Hematopoietic multipotent progenitor cell (in vitro differentiated cells): ENCODE measurements at places on chromosomes 5 and 9. TPM values are rescaled to one million over a fixed set of nuclear protein-coding genes. Genes with fewer than 3 reads are reported as not detected.

The ELOVL7 gene
- total RNA-seq = 8.1 TPM

- DNase-seq = no peak
Observed at GRCh38 chr5:21184581-21184980, 1196.6 kb upstream of the CDH18 start.

The RAPGEF6 gene
- total RNA-seq = 15.9 TPM

DNA sequence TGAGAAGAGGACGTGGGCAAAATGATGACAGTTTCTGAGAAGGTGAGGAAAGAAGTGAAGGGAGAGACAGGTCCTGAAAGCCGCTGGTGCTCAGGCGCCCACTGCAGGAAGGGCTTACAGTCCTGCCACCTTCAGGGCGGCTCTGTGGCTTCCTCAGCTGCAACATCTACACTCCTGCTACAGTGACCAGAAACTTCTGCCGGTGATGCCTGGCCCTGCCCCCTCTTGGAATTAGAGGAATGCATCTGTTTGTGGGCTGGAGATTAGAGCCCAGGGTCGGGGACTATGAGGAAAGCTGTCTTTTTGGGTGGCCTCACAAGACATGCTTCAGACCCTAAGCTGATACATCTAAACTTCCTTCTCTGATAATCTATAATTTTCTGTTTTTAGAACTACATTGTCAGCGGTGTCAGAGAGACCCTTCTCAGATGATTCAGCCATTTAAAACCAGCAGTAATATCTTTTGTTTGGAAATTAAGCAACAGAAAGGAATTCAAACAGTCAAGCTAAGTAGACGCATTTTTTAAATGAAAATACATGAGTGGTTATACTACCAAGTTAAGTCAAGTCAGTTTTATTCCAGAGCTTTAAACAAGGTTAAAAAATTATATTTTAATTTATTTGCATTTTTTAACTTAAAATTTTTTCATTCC is 30.4 kb downstream of the PRDM6 start:
- no peak for DNase-seq

GRCh38 chr5:120442694-120443093 is 21.4 kb upstream of the PRR16 start:
- no peak for DNase-seq

- DNase-seq = no peak
Observed at GRCh38 chr5:167447466-167448375, 843.7 kb upstream of the WWC1 start.

The SRD5A1 gene
- 15.3 TPM for total RNA-seq

The RUSC2 gene
- total RNA-seq = 17.8 TPM

GRCh38 chr9:133953976-133954709 is 38.0 kb downstream of the VAV2 start:
- no peak for DNase-seq

GRCh38 chr5:126054577-126055347 is 368.4 kb upstream of the GRAMD2B start:
- DNase-seq = no peak

DNA sequence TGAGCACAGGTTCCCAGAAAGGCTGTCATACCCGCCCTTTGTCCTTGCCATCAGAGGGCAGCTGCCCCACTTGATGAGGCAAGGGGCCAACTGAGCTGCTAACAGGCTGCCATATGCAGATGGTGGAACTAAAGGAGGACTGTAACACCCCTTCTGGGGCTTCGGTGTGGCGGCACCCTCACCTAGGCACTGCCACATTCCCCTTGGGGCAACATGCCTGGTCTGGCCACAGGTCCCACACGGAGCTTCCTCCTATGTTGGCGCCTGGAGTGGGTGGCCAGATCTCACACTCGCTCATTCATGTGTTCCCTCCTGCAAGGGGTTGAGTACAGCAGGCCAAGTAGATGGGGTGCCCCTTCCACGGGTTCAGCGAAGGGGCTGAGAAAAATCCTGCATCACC is 777.4 kb upstream of the CHD1 start:
- DNase-seq = no peak

DNA sequence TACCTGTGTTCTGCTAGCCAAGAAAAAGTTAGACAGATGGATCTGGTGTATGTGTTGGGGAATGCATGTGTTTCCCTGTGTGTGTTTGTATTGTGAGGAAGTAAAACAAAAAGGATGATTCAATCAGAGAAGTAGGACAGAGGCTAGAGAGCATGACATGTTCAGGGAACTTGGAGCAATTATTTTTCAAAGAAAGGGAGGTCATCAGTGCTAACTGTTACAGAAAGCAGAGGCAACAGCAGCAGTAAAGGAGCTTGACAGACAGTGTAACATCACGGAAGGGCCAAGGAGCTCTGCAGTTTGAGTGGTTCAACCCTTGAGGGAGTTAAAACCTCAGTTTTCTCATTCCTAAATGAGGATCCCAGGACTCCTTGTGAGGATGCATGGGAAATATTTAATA is 13.2 kb downstream of the SPINK1 start:
- DNase-seq = no peak

GRCh38 chr9:87160148-87161102 is 213.1 kb upstream of the GAS1 start:
- DNase-seq = no peak

GRCh38 chr5:102965653-102966052 is 154.3 kb downstream of the GIN1 start:
- DNase-seq = no peak

- DNase-seq = peak; percentile 11
Observed at GRCh38 chr5:119578937-119579336, 50.4 kb upstream of the FAM170A start.

The NFIB gene
- total RNA-seq = 1.1 TPM

DNA sequence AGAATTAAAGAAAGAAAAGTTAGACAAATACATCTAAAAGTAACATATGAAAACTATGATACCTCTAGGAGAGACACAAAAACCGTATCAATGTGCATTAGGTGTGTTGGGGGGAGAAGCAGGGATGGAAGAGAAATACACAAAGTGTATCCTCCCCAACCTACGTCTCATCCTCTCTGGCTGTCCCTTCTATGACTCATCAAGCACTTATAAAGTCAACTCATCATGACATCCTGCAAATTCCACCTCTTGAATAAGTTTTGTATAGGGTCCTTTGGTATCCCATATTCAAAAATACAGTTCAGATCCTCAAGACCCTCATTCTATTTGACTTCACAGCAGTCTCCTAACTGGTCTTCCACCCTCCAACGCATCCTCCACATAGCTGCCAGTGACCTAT is 917.6 kb upstream of the DMAC1 start:
- no peak for DNase-seq
